Fibroblast of the aortic adventitia (primary cell): ENCODE measurements at places on chromosomes 2 and 18.
A peak's percentile ranks its signal among the peaks of the same experiment; 100 is the strongest.

DNA sequence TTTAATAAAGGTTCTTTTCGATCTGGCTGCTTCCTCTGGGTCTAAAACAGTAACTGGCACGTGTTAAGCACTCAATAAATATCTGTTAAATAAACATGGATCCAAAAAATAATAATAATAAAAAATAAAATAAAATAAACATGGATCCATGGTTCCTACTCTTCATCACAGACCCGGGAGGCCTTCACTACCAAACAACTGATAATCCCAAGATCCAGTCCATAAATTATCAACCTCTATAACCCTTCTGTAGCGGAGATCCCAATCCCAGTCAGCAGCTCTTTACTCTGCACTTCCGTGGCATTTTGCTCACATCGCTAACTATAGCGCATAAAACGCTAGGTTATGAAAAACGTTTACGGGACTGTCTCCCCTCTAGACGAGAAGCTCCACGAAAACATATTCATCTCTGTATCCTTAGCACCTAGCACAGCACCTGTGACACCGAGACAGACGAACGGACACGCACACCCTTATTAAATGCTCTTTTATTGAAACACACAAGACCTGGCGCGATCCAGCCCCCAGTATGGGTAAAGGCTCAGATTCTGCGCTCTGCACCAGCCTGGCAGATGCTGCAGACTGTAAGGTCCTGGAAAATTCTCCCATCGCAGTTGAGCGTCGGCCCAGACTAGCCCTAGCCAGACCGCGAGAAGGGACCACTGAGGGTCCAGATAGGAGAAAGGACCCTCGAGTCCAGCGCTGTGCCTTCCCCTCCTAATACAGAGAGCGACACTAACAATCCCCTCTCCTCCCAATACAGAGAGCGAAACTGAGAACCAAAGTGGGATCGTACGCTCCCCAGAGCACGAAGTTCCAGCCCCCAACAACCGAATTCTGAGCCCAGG lies 770 bp downstream of the NBAS start:
- peak; percentile 25 for DNase-seq

GRCh38 chr18:62325806-62326645 lies 916 bp downstream of the TNFRSF11A start:
- DNase-seq = no peak

GRCh38 chr2:197613509-197613987 lies 61.8 kb downstream of the RFTN2 start:
- DNase-seq = no peak

- no peak for DNase-seq
Observed at GRCh38 chr2:216001216-216002100, 11.9 kb downstream of the MREG start.

- no peak for DNase-seq
Observed at GRCh38 chr2:119265693-119266066, 42.0 kb downstream of the STEAP3 start.

GRCh38 chr2:126823951-126824350 lies 74.7 kb upstream of the TEX51 start:
- no peak for DNase-seq

GRCh38 chr2:132725748-132726147 lies 55.7 kb upstream of the LYPD1 start:
- DNase-seq = no peak

DNA sequence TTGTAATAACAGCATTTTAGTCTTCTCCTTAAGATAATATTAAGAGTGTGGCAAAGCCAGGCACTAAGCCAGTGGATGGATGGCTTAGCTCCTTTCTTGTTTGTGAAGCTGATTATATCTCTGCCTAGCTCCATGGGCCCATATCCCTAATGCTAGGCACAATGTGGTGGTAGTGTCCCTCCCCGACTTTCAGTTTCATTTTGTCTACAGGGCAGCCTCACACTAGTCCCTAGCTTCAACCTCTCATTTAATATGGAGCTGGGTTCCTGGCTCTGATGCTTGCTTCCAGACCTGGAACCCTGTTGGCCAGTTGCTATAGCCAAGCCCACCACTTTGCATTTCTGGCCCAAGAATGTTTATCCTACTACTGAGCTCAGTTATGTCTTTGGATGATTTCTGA lies 437.0 kb upstream of the MEIS1 start:
- no peak for DNase-seq

- no peak for DNase-seq
Observed at GRCh38 chr2:101469863-101470262, 5.0 kb downstream of the RFX8 start.

- no peak for DNase-seq
Observed at GRCh38 chr2:138814123-138814898, 34.1 kb upstream of the NXPH2 start.

GRCh38 chr2:220555961-220556630 lies 928.7 kb downstream of the SLC4A3 start:
- DNase-seq = no peak

DNA sequence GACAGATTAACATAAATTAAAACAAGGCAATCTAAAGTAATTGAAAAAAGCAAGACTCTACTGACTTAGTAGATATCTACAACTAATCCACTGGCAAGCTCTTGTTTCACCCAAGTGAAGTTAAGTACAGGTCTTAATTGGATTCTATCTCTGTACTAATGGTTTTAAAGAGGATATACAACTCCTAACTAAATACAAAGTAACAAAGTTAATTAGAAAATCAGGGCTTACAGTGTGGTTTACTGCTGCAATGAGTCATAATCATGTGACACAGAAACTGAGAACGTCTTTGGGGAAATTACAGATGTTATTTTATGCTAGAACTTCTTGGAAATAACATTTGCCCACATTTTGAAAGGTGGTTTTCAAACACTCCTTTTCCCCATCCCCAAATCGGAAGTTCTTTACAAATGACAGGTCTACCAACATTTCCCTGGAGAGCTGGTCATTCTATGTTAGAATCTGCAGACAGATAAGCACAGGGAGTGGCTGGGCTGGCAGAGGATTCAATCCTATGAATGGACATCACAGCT lies 245.3 kb downstream of the STK39 start:
- peak; percentile 27 for DNase-seq

DNA sequence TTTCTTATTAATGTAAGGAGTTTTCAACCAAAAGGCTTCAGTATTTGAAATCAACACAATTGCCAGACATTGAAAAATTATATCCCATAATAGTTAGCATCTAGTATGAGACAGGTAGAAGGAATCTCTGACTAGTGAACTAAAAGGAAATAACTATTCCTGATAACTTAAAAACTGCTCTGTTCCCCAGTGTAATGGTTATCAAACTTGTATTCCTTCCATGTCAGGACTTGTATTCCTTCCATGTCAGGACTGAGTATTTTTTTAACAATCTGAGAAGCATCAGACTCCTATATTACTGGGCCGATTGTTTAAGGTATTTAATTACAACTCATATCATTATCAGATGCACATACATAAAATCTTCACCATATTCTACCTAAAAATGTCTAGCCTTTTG lies 238.5 kb downstream of the HNMT start:
- DNase-seq = no peak

GRCh38 chr2:110120171-110121051 lies 4.8 kb upstream of the MALL start:
- no peak for DNase-seq

DNA sequence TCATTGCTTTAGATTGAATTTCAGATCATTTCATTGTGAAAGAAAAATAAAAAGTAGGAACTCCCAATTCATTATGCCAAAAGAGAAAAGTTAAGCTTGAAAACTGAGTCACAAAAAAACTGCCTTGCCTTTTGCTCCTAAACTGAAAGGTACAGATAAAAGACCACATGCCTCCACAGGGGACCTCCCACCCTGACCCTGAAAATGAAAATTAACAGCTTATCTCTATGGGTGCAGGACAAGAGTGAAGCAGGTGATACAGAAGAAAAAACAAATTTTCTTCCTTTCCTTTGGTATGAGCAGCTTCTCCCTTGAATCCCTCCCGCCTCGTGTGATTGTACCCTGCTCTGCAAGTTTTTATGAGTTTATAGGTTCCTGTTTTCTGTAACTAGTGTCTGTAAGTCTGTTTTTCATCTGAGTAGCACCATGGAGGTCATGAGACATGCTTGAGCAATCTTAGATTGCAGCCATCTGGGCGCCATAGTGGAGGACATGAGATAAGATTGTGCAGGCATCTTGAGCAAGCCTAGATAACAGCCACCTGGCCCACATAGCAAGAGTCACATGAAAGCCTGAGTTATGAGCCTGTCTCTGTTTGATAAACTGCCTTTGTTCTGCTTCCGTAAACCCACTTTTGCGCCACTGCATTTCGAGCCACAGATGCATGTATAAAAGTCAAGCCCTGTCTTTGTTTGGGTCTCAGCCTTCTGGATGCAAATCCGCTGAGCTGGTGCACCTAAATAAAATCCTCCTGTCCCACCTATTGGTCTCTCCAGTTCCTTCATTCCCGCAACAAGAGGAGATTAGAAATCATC lies 56.2 kb upstream of the DYNC1I2 start:
- DNase-seq = peak; percentile 75

GRCh38 chr18:77056344-77057005 lies 76.1 kb downstream of the MBP start:
- DNase-seq = peak; percentile 77

DNA sequence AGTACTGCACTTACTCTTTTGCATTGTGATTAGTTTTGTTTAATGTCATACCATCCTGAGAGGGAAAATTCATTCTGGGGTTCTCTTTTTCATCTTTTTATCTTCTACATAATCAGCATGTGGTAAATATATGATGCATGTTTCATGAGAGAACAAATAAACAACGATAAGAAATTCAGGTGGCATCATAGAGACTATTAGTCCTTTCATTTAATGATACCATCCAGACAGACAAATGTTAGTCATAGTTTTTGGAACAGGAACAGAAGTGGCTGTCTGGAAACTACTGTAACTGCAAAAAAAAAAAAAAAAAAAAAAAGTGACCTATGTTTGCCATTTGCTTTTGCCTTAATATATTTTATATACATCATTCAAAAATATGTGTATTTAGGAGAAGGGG lies 761.0 kb downstream of the EPHA4 start:
- DNase-seq = no peak

DNA sequence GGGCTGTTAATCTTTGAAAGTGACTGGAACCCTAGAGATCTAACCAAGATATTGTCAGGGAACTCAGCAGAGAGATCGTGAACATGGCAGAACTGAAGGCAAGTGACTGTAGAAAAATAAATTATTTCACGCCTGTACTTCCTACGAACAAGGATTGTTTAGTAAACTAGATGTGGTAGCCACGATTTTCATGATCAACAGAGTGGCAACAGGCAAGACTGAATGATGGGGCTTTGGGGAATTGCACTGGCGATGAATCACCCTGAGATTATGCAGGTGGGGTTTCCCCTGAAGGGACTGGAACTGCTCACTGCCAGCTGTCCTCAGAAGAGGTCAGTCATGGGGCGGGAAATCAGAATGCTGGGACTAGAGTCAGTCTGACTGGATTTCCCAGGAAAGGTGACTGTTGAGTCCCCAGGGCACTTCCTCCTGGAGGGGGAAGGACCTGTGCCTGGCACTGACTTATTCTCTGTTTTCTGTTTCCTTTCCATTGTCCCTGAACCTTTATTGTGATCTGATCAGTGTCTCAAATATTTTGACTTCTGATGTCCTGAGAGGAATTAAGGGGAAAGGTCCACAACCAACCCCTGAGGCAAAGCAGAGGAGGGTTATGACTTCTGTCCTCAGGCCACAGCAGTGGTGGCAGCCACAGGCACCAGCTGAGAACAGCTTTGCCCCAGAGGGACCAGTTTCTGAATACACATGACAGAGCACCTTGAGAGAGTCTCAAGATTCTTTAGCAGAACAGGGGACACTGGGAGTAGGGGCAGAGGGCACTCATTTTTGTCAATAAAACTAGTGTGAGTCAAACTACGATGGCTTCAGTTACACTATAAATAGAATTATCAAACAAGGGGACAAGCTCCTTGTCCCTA lies 70.0 kb downstream of the NAB1 start:
- peak; percentile 75 for DNase-seq
